CD4-positive, alpha-beta T cell treated with Interleukin-21 for 1 hour (primary cell): ENCODE measurements at places on chromosomes 11 and 22.

- DNase-seq, result no peak
These were observed 193.6 kb upstream of the DDI1 start for GRCh38 chr11:103842795-103843194.

DNA sequence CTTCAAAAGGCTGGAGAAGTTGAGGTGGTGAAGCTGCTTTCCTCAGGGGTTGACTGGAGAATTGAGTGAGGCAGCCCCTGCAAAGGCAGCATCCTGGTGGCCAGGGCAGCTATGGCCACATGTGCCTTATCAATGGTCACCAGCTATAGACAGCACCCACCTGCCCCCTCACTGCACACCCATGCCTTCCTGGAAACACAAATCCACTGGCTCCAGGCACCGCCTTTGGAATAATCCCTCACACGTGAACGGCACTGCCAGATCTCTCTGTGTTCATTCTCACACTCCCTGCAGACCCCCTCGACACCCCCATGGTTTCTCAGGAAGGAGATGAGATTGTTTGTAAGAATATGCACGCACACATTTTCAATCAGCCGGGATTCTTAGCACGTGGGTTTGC lies 1297.8 kb downstream of the TBC1D22A start:
- DNase-seq, result no peak

DNA sequence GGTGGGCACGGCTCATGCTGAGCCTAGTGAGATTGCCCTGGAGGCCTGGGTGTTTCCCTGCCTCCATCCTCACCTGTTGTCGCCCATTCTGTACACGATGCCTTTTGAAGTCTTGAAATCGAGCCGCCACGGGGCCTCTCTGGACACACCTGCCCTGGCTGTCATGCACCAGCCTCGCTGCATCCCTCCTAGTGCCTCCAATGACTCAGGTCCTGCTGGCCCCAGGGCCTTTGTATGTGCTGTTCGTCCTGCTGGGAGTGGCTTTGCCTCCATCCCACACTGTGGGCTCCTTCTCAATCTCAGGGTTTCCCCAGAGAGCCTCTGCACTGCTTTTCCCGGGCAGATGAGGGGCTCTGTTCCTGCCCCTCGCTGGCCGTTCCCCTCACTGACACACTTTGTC lies 8.9 kb upstream of the MYEOV start:
- DNase-seq, result no peak

DNA sequence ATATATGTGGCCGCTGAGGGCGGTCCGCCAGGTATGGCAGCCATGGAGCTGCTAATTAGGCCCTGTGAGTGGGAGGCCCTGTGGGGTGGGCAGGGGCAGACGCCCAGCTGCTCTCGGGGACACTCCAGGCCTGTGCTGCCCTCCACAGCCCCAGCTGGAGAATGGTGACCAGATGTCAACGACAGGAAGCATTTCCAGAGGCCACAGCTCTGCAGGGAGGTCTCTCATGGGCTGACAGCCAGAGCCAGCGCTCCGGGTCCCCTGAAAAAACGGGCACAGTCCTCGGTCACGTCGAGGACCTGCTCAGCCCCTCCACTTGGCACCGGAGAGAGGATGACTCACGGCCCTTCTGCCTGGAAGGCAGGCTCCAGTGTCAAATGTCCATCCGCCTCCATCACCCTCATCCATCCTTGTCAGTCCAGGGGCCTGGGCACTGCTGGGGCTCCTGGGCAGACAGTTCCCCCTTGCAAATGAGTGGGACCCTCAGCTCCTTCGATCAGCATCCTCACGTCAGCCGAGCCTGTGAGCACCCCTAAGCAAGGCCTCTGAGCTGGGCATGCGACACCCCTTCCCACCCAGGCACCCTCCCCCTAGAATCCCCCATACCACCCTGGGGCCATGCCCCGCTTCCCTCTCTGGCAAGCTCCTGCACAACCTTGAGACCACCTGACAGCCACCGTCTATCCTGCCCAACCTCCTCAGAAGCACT lies 1.9 kb downstream of the BID start:
- no peak for DNase-seq

DNA sequence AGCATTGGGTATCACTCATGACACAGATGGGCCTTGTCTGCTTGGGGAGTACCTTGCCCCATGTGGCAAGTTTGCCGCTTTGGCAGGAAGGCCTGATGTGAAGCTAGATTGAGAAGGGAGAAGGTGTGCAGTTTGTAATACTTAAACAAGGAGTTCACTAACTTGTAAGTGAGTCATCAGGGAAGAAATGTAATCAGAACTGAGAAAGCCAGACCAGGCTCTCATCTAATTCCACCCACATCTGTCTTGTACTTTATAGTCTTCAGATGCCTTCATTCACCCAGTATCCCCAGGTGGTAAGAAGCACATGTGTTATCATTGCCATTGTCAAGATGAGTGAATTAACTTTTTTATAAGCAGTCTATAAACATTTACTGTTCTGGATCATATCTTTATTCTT lies 116.0 kb upstream of the DDI1 start:
- DNase-seq, result no peak

- DNase-seq, result no peak
These were observed 187.0 kb downstream of the DSCAML1 start for GRCh38 chr11:117610045-117610444.

DNA sequence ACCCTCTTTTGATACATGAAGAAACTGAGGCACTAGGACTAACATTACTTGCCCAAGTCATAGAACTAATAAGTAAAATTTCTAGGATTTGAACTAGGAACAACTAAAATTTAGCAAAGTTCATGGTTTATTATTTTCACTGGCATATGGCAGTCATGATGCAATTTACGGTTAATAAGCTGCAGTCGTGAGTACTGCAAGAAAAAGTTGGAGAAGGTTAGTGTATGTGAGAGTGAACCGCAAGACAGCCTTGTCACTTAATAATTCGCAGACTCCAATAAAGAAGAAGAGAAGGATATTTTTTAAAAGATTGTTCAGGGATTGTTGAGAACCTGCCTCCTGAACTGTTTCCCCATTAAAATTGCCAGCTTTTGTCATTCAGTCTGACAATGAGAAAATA lies 663.4 kb upstream of the TENM4 start:
- no peak for DNase-seq

DNA sequence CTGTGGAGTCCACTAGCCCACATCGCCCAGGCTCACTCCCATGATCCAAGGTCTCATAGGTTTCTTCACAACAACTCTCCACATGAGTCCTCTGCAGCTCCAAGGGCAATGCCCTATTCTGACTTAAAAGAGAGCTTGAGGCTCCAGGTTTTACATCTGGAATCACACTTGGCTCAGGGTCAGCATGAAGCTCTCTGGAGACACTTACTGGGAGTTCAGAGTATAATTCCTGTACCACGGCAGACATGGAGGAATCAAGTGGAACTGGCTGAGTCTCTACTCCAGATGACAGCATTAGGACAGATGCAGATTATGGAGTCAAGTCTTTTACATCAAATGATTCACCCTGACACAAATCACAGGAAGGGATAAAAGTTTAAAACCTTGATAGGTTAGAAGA lies 11.4 kb downstream of the PRR14L start:
- no peak for DNase-seq

- no peak for DNase-seq
These were observed 117.0 kb downstream of the WT1 start for GRCh38 chr11:32318071-32319055.

GRCh38 chr11:67439321-67440228 lies 2.1 kb upstream of the PTPRCAP start:
- DNase-seq, result no peak

DNA sequence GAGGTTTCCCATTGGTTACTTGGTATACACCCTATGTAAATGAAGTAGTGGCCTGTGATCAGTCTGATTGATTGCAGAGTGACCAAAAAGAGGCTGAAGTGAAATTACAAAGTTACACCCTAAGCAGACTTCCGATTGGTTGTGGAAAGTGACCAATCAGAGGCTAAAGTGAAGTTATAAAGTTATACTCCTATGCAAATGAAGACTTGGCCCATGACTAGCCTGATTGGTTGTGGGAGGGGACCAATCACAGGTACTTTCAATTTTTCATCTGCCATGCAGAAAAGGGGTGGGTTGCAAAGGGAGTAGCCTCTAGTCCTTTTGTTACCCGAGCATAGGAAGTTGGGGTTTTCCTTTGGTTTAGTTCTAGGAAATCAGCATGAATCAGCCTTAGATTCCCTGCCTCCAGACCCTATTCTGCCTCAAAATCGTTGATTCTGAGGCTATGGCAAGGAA lies 18.1 kb upstream of the CSTF3 start:
- DNase-seq, result peak; percentile 21

DNA sequence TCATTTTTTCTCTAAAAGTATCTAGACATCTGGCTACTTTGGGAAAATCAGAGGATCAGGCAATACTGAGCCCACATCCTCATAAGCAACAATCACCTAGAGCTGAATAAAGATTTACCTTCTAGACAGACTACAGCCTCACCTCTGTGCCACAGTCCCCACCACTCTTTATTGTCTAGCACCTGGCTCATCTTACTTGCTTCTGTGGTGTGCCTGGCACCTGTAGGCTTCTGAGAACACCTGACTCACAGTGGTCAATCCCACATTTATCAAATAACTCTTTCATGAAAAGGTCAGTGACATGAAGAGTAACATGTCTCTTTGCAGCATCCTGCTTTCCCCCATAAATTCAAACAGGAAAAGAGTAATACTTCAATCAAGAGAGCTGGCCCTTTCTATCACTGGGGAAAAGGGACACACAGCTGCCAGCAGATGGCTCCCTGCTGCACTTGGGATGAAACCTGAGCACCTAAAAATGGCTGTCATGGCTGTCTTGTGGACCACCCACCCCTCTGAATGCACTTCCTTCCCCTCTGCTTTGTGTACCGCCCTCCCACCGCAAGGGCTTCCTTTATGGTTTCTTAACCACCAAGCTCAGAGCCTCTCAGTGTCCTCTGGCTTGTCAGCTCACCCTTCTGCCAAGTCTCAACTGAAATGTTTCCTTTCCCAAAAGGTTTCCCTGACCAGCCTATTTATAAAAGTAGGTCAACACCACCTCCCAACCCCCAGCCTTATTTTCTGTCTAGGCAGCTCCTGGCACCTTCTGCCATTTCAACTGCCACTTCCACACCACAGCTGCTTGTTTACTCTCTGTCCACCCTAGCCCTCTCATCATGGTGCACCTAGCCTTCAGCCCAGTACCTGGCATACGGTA lies 9.3 kb downstream of the TFIP11 start:
- peak; percentile 80 for DNase-seq

DNA sequence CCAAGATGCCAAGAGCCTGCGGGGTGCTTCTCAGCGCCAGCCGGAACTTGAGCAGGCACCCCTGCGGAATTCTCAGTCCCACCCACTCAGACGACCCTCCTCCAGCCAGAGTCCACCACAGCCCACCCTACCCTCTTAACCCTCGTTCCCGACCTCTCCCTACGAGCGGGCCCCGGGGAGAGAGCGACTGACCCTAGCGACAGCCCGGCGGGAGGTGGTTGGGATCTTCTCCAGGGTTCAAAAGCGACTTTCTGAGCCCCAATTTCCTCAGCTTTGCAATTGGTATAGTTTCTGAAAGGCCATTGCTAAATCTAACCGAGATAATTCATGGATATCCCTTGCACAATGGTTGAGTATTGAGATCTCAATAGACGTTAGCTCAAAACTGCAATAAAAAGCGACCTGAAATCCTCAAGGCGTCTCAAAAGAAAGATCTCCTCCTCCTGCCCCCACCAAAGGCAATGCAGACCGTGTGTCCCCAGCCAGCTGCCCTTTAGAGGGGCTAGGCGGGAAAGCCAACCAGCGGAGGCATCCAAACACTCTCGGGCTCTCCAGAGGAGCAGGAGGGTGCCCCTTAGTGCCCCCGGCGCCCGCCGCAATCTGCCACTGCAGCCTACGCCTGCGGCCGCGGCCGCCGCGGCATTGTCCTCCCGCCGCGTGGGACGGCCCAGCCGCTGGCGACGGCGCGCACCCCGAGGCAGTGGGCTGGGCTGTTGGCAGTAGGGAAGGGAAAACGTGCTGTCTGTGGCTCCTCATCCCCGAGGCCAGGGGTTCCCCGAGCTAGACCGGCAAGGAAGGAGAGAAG lies 1.5 kb upstream of the SLC6A5 start:
- DNase-seq, result no peak

- no peak for DNase-seq
These were observed 70.5 kb downstream of the MPPED1 start for GRCh38 chr22:43482318-43482625.

DNA sequence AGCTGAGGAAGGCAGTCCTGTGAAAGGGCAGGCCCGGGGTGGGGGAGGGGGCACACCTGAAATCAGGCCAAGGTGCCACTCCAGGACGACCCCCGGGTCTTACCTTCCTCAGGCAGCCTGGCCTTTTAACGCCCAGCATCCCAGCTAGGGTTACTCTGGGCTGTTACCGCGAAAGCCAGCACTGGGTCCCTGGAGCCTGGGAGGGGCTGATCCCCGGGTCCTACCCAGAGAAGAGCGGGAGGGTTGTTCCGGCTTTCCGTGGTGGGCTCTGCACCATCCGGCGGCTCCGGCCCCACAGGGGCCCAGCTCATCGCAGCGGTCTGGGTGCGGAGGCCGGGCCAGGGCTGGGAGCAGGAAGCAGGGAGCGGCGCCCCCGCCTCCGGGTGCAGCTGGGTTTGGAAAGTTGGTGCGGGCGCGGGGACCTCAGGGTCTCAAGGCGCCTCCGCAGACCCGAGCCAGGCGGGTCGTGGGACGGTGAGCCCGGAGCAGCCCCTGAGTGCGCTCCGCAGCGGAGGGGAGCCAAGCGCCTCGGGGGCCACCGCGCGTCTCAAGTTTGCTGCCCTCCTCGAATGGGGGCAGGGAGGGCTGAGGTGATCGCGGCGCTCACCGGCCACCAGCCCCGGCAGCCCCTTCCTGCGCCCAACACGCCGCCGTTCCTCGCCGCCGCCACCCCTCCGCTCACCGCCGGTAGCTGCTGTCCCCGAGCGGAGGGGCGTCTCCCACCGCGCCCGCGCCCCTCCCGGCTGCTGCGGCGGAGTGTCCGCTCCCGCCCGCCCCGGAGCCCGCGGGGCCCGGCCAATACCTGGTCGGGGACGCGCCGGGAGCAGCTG lies 831 bp downstream of the CHST1 start:
- DNase-seq, result no peak

- no peak for DNase-seq
These were observed 3.1 kb upstream of the GSC2 start for GRCh38 chr22:19152942-19153883.

DNA sequence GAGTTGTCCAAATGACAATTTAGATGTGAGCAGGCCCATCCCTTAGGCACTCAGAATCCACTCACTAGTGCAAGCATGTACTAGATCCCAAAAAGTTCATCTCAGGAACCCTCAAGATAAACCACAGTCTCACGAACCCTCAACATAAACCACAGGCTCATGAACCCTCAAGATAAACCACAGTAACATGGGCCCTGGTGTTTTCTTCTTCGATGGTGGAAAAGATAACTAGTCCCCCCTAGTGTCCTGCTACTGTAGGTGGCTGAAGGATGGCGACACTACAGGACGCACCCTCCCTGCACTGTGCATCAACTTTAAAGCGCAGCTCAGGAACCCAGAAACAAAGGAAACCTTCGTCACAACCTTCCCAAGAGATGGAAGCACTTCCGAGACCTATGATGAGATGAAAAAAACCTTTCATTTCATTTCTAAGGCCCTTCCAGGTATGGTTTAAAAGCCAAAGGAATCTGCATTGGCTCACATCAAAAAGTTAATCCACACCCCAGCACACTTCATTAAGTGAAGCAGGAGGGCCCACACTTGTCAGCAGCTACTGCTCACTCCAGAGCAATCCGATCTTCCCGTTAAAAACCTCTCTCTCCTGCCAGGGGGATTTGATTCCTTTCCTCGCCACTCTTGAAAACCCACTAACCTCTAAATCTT lies 2.4 kb downstream of the LARGE1 start:
- no peak for DNase-seq

GRCh38 chr22:35323305-35323704 lies 23.6 kb downstream of the TOM1 start:
- no peak for DNase-seq

GRCh38 chr22:44409211-44409973 lies 88.6 kb downstream of the RTL6 start:
- no peak for DNase-seq
